CD4-positive, alpha-beta T cell treated with Interleukin-4 for 1 hour (primary cell): ENCODE measurements at places on chromosomes 16 and 17.

- DNase-seq = no peak
These were observed 80.9 kb upstream of the CREBBP start for GRCh38 chr16:3961449-3961849.

DNA sequence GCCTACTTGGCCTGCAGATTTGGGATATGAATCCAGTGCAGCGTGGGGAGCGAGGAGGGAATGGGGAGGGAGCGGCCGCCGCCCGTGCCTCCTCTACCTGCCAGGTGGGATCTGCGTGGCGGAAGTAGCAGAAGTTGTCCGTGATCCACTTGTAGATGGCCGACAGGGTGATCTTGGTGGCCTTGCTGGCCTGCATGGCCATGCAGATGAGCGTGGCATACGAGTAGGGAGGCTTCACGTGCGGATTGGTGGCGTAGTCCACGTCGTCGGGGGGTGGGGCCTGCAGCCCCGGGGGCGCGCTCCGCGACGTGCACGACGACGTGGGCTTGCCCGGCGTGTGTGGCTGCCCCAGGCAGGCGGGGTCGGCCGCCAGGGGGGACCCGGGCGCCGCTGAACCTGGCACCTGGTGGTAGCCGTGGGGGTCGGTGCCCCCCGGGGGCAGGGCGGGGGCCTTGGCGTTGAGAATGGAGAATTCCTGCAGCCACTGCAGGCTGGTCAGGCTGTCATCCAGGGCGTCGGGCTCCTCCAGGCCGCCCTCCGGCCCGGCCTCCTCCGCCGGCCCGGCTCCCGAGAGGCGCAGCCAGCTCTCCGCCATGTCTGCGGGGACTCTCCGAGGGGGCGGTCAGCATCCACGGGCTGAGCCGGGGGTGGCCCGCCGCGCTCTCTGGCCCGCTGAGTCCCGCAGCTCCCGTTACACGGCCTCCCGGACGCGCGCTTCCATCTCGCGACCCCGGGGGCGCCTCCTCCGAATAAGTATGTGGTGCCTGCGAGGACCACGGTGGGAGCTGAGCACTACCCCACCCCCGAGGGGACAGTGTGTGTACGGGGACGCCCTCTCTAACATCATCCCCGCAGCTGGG, 1.0 kb downstream of the FOXJ1 start:
- peak; percentile 49 for DNase-seq

DNA sequence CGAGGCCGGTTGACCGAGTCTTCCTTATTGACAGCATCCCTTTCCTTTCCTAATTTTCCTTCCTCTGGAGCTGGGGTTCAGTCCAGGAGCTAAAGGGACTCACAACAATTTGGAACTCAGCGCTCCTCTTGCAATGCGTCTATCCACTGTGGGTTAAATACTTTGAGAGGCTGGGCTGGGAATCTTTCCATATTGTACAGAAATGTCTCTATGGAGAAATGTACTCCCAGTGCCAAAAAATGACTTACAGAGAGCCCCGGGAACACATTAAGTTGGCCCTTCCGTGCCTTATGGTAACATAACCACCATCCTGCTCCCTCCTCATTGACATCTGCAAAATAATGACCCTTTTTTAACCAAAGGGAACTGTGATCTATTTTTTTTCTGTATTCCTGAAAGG, 192.8 kb downstream of the FTO start:
- no peak for DNase-seq

DNA sequence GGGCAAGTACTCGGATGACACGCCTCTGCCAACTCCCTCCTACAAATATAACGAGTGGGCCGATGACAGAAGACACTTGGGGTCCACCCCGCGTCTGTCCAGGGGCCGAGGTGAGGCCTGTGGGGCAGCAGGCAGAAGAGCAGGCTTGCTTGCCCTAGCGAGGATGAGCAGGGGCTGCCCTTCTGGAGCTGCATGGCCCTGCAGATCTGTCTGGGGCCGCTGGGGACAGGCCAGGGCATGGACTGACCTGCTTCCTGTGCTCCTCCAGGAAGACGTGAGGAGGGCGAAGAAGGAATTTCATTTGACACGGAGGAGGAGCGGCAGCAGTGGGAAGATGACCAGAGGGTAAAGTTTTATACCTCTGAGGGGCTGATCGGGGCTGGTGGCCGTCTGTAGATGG, 5.3 kb downstream of the DHX38 start:
- DNase-seq = no peak

DNA sequence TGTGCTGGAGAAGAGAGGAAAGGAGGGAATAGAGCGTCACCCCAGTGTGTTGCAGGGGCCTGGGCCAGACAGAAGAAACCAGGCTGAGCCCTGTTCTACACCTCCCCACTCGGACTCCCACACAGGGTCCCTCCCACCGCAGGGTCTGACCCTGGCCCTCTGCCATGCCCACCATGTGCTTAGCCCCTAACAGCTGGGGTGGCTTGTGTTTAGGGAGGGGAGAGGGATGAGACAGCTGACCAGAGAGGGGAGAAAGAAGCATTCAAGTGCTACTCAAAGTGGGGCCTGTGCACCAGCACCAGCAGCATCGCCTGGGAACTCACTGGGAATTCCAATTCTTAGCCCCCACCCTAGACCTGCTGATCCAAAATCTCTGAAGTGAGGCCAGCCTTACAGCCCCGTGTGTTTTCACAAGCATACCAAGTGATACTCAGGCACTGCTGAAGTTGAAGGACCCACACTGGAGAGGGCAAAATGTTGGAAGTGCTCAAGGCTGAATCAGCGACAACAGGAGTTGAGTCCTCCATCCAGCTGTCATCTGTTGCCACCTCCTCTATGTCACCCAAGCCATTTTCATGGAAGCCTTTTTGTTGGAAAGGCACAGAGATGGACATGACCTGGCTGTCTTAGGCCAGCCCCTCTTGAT, 47.0 kb downstream of the FZD2 start:
- no peak for DNase-seq

- no peak for DNase-seq
These were observed 2.6 kb downstream of the GPR179 start for GRCh38 chr17:38341035-38341721.

DNA sequence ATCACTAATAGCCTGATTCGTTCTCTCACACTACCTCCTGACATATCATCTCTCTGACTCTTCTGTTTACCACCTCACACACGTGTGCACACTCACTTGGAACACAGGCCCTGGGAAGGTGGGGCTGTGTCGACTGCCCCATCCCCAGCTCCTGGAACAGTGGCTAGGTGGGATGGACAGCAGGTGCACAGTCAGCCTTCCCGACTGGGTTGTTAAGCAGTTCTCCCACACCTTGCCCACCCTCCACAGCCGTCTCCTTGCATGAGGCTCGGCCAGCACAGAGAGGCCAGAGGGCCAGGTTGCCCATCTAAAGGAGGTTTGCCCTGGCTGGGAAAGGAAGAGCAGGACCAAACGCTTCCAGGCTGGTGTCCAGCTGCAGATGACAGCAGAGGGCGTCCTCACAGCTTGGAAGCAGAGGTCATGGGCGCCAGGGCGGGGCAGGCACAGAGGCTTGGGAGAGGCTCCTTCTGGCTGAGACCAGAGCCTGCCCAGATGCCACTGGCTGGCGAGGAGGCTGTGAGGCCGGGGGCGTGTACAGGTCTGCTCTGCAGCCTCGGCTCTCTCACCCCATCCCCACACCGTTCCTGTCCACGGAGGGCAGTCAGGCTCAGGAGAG, 92.8 kb downstream of the AMFR start:
- DNase-seq = no peak

DNA sequence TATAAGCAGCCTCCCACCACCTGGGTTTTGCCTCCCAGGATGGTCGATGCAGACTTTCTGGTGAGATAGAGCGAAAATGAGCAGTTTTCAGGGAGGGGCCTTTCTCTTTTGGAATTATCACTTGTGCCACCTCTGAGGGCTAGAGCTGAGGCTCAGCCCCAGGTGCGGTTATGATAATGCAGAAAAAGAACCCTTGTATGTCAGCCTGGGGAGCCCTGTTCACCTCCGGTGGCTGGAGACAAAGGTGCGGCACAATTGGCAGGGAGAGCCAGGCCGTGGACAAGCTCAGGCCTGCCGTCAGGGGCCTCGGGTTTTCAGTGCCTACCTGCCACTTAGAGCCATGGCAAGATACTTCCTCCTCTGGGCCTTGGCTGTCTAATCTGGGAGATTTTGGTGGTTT, 4.4 kb downstream of the SCPEP1 start:
- DNase-seq = no peak

GRCh38 chr16:48574140-48574539, 35.8 kb downstream of the N4BP1 start:
- no peak for DNase-seq

DNA sequence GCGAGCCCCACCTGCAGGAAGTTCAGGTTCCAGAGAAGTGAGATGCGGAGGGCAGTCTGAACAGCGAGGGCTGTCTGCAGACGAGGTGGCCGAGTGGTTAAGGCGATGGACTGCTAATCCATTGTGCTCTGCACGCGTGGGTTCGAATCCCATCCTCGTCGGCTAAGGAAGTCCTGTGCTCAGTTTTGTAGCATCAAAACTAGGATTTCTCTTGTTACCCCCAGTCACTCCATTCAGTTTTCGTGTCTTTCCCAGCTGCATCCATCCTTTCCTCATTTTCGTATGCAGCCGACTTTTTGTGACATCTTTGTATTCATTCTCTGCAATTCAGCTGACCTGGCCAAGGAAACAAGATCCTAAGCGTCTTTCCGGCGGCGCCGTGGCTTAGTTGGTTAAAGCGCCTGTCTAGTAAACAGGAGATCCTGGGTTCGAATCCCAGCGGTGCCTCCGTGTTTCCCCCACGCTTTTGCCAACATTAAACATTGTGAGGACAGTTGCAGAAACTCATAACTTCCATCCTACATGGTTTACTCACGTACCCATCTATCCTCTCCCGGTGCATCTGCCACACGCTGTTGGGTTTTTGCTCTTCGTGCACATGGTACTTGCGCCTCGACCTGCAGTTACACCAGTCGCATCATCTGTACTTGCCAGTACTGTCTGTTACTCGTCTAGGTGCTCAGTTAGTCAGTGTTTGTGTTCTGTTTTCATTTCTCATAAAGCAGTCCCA, 3.0 kb downstream of the BORCS6 start:
- peak; percentile 95 for DNase-seq

DNA sequence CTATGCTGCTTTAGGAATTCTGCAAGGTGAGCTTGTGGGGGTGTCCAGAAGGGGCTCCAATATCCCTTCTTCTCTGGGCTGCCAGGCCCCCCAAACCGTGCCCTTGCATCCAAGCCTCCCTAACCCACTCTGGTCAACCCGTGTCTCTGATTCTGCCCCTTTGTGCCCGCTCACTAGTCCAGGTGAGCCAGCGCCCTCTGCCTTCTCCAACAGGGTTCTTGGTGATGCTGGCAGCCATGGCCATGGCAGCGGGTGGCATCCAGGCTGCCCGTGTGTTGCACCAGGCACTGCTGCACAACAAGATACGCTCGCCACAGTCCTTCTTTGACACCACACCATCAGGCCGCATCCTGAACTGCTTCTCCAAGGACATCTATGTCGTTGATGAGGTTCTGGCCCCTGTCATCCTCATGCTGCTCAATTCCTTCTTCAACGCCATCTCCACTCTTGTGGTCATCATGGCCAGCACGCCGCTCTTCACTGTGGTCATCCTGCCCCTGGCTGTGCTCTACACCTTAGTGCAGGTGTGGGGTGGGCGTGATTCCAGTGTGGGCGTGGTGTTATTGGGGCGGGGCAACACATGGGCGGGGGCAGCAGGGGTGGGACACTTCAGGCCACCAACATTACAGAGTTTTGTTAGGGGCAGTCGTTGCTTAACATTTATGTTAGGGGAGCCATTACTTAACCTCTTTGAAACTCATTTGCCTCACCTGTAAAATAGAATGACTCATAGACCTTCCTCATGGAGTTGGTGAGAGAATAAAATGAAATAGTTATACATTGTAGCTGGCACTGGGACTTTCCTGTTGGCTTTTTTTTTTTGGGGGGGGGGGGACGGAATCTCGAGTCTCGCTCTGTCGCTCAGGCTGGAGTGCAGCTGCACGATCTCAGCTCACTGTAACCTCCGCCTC, 31.4 kb downstream of the ANKRD40 start:
- no peak for DNase-seq
